Stimulated activated naive B cell treated with anti-CD40 and anti-IgM and Interleukin-4, amounts not matched to agents 10 μg/mL and 1 μg/mL and 100 μg/mL, for 72 hours (primary cell): ENCODE measurements at places on chromosomes 6 and 20.

GRCh38 chr6:75326557-75327258, 42.1 kb upstream of the TMEM30A start:
- DNase-seq, result no peak

DNA sequence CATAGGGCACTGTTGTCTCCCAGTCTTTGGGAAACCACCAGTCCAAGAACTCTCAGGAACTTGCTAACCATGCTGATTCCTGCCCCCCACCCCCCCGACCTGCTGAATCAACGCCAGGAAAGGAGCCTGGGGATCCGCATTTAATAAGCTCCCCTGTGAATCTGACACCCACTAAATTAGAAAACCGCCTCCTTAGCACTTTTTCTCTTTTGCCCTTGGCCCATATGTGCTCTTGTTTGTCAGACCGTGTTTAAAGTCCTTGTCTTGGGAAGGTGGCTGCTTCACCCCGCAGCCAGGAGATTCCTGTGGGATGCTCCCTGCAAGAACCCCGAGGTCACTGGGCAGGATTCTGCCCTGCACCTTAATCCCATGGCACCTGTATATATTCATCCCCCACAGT, 15.7 kb upstream of the FOXP4 start:
- DNase-seq, result no peak

DNA sequence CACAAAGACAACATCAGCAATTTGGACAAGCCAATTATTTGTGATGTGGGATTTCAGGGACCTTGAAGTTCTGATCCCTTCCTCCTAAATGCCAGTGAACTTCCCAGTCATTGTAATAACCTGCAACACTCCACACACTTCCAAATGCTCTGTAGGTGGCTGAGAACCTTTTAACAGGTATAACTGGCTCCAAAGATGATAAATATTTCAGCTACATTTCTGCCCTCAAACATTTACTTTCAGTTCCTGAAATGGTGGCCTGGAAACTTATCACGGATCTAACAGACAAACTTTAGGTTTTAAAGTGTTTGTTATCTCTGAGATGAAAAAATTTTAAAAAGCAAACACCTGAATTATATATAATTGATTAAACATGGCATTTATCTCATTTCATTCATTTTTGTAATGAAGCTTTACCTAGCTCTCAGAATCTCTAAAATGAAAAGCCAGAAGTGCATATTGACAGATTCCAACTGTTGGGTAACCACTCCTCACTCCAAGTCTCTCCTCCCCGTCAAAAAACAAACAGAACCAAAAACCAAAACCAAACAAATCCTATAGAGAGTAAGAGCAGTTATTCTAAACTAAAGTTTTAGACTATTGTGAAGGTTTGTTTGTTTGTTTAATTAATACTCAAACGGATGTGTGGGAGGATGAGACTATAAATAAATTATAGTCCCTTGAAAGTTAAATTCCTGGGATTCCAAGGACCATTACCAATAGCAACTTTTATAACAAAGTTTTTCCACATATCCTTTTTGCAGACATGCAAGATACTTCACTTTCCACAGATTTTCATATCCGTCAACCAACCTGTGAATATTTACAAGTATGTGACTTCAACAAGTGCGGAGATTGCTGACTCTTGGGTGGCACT, 12.4 kb upstream of the KIAA0408 start:
- DNase-seq, result no peak

- DNase-seq, result peak; percentile 92
Measured at GRCh38 chr20:32972181-32973076, 31.8 kb downstream of the SUN5 start.

DNA sequence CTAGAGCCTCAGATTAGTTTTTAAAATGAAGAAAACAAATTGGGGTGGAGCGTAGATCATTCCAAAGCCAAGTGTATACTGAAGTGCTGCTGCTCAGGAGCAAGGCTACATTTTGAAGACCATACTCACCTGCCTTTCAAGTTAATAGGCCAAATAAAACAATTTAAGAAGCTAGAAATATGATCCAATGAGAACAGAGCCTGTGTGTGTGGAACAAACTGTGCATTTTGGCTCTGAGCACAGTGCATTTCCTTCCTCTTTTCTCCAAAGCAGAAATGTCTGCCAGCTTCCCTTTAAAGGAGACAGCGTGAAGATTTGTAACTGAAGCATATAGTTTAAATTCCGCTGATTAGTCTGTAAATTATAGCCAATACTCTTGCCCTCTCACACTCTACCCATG, 3.2 kb upstream of the IFNGR1 start:
- no peak for DNase-seq

DNA sequence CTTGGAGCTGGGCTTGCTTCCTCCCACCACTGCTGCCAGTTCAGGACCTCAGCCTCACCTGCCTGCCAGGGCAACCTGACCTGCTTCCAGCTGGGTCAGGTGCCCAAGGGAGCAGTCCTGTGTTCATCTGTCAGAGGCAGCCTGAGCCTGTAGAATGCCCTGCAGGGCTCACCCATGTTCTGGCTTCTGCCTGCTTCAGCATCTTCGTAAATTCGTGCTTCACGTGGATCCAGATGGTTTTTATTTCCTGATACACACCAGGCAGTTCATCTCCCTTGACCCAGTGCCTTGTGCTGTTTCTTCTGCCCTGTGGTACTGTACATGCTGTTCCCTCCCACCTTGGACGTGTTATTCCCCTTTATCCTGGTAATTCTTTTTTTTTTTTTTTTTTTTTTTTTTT, 50.2 kb downstream of the ARID1B start:
- DNase-seq, result no peak

GRCh38 chr6:139586273-139586672, 211.8 kb upstream of the CITED2 start:
- DNase-seq, result no peak

DNA sequence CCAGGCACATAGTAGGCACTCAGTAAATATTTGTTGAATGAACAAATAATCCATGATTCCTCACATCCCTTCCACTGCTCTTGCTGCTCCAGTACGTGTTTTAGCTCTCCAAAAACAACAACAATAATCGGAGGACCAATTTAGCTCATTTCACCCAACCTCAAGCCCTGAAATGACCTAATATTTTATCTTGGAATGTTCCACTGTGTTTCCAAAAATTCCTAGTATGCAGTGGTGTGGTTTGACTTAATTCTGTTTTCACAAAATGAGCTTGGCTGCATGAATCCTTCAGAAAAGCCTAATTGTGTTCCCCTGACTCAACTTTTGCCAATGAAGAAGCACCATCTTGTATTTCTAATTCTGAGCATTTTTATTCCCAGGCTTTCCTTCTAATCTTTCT, 168.0 kb upstream of the PHACTR1 start:
- no peak for DNase-seq

GRCh38 chr6:39247667-39248194, 18.5 kb upstream of the KCNK5 start:
- no peak for DNase-seq

GRCh38 chr6:42556462-42556861, 7.4 kb upstream of the UBR2 start:
- DNase-seq, result no peak

DNA sequence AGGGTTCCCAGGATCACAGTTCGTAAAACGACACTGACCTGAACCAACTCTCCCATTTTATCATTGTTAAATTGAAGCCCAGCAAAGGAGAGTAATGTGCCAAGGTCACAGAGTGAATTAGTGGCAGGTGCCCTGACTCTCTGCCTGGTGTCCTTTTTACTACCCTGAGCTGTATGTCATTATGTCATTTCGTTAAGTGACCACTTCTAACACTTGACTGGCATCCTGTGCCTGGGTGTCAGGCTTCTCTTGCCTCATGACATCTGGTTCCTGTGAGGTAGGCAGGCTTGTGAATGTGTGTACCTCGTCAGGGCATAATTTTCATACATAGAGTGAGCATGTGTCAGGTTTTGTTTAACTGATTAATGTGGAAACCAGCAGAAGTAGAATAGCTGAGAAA, 48.6 kb downstream of the RALY start:
- no peak for DNase-seq

GRCh38 chr6:14966096-14966905, 279.6 kb upstream of the JARID2 start:
- DNase-seq, result no peak

DNA sequence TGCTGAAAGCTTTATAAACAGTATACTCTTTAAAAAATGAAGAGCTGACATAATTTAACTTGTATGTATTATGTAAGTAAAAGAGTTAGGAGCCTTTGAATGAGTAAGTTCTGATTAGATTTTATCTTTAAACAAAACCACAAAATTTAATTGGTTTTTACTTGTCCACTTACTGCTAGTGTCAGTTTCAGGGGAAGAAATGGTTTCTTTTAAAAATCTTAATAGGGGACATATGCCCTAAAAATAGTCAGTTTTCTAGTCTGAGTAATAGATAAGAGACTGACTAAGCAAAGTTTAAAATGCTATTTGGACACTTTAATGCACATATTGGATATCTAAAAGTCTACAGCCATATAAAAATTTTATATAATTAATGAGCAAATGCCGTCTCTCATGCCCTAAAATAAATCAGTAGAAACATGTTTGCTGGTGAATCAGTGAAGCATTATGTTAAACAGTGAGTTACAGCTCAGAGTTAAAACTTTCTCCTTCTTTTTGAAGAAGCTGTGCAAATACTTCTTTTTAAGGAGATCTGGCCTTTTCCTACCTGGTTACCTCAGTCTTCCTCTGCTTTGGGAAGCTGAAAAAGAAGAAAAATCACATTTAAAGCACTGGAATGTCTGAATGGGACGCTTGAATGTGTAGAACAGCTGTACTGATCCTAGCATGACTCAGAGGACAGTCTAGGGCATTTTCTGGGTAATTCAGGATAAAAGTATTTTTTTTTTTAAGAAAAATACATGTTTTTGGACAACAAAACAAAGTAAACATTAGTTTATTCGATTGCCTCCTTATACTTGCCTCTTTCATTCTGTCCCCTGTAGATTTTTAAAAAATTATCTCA, 55.3 kb downstream of the CDH26 start:
- DNase-seq, result no peak

GRCh38 chr6:131134220-131134979, 867 bp upstream of the AKAP7 start:
- no peak for DNase-seq

- no peak for DNase-seq
Measured at GRCh38 chr20:25496968-25497401, 88.3 kb downstream of the NINL start.

DNA sequence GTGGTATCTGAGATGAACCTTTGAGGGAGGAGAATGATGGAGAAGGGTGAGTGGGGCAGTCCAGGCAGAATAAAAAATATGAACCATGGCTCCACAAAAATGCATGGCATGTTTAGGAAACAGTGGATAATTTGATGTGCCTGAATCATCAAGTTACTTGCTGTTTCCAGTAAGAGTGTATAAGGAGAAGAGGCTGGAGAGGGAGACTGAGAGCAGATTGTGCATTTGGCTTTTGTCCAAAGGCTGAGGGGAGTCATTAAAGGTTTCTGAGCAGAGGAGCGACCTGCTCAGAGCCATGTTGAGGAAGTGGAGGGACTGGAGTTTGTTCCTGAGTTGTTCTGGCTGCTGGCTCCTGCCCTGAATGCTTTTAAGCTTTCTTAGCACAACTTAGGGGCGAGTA, 6.1 kb downstream of the MMP24 start:
- DNase-seq, result no peak

GRCh38 chr6:22025468-22026163, 271.2 kb downstream of the PRL start:
- DNase-seq, result peak; percentile 8

- DNase-seq, result no peak
Measured at GRCh38 chr6:10451394-10451793, 36.5 kb upstream of the TFAP2A start.

GRCh38 chr6:31559606-31559957, 12.2 kb downstream of the NFKBIL1 start:
- DNase-seq, result no peak

GRCh38 chr6:12030993-12031550, 19.0 kb downstream of the HIVEP1 start:
- no peak for DNase-seq

DNA sequence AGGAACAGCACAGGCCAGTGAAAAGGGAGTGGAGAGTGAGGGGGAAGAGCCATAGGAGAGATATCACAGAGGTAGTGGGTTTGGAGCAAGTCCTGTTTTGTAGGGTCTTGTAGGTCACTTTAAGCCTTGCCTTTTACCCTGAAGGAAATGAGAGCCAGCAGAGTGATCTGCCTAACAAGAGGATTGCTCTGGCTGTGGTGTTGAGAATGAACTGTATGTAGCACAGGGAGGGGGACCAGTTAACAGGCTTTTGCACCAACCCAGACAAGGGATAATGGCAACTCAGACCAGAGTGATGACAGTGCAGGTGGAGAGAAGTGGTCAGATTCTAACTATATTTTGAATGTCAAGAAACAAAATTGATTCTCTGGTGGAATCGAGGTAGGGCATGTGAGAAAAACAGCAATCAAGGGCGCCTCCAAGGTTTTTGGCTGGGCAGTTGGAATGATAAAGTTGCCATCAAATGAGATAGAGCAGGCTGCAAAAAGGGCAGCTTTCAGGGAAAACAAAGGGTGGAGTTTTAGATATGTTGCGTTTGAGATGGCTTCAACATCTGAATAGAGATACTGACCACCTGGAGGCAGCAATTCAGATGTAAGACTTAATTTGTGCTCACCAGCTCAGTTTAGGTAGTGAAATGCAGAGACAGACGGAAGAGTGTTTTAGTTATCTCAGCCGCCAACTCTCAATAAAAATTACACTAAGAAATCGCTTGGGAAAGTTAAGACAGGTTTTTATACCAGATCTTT, 134.4 kb upstream of the BTBD3 start:
- DNase-seq, result no peak

GRCh38 chr6:157635388-157636244, 187.4 kb upstream of the SNX9 start:
- DNase-seq, result no peak

DNA sequence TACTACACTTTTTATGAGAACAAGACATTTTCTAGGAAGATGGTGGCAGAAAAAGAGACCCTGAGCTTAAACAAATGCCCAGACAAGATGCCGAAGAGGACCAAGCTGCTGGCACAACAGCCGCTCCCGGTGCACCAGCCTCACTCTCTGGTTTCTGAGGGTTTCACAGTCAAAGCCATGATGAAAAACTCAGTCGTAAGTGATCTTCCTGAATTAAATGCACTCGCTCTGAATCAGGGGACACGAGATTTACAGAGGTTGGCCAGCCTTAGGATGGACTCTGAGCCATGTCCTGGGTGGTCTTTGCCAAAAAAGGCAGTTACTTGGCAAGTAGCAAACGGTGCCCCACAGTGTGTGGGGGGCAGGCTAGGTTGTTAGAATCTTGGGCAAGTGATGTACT, 423 bp downstream of the PACRG start:
- DNase-seq, result no peak

GRCh38 chr20:1663917-1664316, 6.3 kb upstream of the SIRPG start:
- no peak for DNase-seq

GRCh38 chr6:167291623-167292300, 647 bp downstream of the UNC93A start:
- DNase-seq, result no peak
